Activated CD4-positive, alpha-beta T cell treated with anti-CD3 and anti-CD28 coated beads, Interleukin-2, amount 50 U/mL, for 24 hours (primary cell): ENCODE measurements at places on chromosomes 5 and 9.

DNA sequence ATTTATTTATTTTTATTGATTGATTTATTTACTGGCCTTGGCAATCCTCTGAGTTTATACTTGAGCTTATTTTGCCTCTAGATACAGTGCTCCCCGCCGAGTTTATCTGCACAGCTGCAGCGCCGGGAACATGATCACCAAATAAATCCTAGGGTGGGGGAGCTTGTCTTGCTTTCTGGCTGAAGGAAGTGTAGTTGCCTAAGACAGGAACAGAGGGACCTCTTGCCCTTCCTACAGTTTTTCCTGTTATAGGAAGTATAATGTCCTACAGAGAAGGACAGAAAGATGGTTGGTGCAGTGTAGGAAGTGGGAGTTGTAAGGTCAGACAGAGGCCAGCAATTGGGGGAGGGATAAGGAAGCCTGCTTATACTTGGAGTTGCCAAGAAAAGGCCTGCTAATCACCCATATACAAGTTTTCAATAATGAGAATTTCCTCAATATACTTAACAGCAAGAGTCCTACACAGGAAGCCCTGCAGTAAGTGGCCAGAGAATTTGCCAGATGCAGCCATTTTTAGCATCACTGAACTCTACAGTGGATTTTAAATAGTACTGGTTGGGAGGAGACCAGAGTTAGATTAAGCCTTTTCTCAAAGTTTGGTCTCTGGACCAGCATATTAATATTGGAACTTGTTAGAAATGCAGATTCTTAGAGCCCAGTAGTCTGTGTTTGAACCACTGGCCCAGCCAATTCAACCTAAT is 7.7 kb downstream of the AOPEP start:
- no peak for DNase-seq

DNA sequence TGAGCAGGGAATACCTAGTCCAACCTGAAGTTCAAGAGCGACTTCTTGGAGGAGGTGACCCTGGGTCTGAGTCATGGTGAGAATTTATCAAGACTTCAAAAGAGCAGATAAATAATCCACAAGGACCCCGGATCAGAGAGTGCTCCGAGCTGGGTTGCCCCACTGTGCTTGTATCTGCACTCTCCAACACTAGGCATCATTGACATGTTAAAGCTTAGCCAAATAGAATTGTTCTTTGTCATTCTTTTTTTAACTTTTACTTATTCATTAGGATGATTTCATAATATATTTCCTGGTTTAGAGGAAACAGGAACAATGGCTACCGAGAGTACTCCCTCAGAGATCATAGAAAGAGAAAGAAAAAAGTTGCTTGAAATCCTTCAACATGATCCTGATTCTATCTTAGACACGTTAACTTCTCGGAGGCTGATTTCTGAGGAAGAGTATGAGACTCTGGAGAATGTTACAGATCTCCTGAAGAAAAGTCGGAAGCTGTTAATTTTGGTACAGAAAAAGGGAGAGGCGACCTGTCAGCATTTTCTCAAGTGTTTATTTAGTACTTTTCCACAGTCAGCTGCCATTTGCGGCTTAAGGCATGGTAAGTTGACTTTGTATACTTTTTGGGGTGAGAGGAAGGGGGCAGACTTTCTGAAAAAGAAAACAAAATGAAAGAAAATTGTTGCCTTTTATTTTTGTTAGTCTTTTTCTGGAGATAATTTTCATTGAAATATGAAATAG is at the start of gene CARD6:
CARD6 (plus strand) TSS at position 300 of the 738 bp plus-strand sequence; CDS start at position 316, 16 bp downstream.
- no peak for DNase-seq

DNA sequence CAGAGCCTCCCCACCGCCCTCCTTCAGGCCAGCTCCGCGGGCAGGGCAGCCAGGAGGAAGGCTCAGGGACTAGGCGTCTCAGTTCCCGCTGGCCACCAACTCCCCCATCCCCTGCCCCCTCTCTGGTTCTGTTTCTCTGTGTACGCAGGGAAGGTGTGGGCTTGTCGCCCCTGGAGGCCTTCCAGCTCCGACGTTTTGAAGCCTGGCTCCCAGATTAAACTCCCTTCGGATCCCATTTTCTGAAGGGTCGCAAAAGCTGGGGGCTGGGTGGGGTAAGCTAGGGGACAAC is 346 bp downstream of the ATOX1 start:
- no peak for DNase-seq

DNA sequence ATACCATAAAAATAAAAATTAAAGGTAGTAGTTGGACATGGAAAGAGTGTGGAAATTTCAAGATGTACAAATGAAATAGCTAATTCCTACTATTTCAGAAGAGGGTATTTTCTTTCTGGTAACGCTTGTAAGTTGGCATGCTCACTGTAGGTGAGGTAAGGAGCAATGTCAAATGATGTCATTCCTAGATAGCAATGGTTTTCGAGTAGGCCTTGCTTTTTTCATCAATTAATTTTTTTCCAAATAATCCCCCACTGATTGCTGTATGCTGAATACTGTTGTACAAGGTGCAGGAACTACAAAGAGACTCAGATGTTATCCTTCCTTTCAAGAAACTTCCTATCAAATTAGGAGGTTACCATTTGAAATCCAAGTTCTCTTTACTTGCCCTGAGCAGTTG is 928 bp upstream of the SELENOP start:
- no peak for DNase-seq

- no peak for DNase-seq
These were observed 11.1 kb downstream of the PTGES2 start for GRCh38 chr9:128116104-128117083.

GRCh38 chr5:111231119-111231518 is 6.9 kb downstream of the CAMK4 start:
- DNase-seq, result no peak
